ENCODE measurements at places on chromosomes 16 and 17. TPM values are rescaled to one million over a fixed set of nuclear protein-coding genes. Genes with fewer than 3 reads are reported as not detected.

The CMTM2 gene
- 0.83 TPM for total RNA-seq

The TMEM92 gene
- total RNA-seq: not detected

The ABHD15 gene
- 18.5 TPM for total RNA-seq

The ANKFN1 gene
- total RNA-seq: not detected

The CA5A gene
- total RNA-seq: not detected

DNA sequence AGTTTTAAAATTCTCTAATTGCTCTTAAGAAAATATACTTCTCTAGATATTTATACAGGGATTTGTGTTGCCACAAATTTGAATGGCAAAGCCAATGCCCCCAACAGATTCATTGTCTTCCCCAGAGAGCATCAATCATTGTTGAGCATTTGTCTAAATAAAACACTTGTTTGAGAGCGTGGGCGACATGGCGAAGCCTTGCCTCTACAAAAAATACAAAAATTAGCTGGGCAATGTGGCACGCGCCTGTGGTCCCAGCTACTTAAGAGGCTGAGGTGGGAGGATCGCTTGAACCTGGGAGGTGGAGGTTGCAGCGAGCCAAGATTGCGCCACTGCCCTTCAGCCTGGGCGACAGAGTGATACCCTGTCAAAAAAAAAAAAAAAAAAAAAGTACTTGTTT is 13.4 kb upstream of the SRSF1 start:
- H3K36me3 ChIP-seq: no peaks in the 10 kb centered on the region
- H3K27me3 ChIP-seq: peaks cover 14% of the 10 kb centered on the region
- H3K4me3 ChIP-seq: no peak overlapping the region

DNA sequence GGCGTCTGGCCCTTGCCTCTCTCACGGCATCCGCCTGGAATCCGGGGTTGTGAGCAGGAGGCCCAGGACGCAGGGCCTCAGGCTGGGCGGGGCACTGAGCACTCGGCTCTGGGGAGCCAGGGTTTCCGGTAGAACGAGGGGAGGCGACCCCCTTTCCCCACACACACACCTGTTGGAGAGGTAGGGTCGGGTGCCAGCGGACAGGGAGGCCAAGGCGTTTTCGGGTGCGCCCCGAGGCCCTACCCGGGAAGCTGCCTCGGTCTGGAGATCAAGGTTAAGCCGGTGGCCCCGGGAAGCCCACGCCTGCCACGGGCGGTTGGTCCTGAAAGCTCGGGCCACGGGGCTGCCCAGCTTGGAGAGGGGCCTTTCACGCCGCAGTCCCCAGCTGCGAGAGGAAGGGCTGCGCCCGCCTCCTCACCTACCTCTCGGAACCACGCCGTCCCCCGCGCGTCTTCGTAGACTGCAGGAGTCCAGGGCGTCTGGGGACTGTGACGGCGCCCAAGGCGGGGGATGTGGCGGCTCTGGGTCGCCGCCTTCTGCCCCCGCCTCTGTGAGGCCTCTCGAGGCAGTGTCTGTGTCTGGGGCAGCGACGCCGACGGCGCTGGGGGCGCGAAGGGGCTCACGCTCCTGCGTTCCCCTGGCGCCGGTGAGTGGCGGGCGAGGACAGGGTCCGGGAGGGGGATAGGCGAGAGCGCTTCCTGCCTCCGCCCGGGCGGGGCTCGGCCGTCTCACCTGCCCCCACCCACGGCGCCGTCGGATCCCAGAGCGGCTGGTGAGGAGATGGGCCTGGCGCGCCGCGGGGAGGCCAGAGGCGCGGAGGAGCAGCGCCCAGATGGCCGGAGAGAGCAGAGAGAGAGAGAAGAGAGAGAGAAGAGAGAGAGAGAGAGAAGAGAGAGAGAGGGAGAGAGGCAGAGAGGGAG is 20.3 kb upstream of the HOXB9 start:
- DNase-seq: peak; percentile 31
- peak overlapping the region; percentile 76 for H3K4me3 ChIP-seq
- H3K27me3 ChIP-seq: peaks cover 75% of the 10 kb centered on the region
- H3K36me3 ChIP-seq: no peaks in the 10 kb centered on the region
- H3K27ac ChIP-seq: no peak overlapping the region

GRCh38 chr16:48479955-48480354 is 94.7 kb upstream of the SIAH1 start:
- no peaks in the 10 kb centered on the region for H3K36me3 ChIP-seq
- DNase-seq: no peak
- H3K4me1 ChIP-seq: no peaks in the 10 kb centered on the region
- no peak overlapping the region for H3K27ac ChIP-seq

- DNase-seq: no peak
- no peak overlapping the region for H3K4me3 ChIP-seq
- peaks cover 40% of the 10 kb centered on the region for H3K4me1 ChIP-seq
These were observed 21.0 kb downstream of the PMM2 start for GRCh38 chr16:8818504-8819270.

DNA sequence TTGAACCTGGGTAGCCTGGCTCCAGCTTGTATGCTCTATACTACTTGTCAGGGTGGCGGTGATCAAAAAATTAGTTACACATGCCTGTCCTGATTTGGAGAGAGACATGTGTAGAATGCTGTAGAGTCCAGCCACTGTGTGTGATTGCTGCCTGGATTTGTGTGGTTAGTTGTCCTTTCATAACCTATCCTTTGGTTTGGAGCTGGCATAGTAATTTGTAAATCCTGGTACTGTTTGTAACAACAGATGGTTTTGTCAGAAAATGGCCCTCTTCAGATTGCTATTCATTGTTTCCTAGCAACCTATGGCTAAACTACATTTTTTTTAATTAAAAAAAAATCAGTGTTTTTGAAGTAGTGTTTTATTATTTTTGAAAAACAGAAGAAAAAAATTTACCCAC is 30.5 kb downstream of the ETV4 start:
- no peaks in the 10 kb centered on the region for H3K27me3 ChIP-seq
- DNase-seq: no peak
- no peak overlapping the region for H3K27ac ChIP-seq
- peaks cover 61% of the 10 kb centered on the region for H3K36me3 ChIP-seq
- H3K4me3 ChIP-seq: no peak overlapping the region

- DNase-seq: no peak
- no peak overlapping the region for H3K27ac ChIP-seq
- no peaks in the 10 kb centered on the region for H3K27me3 ChIP-seq
- H3K4me3 ChIP-seq: no peak overlapping the region
- H3K4me1 ChIP-seq: peaks cover 21% of the 10 kb centered on the region
- peaks cover 39% of the 10 kb centered on the region for H3K36me3 ChIP-seq
These were observed 6.1 kb downstream of the DRG2 start for GRCh38 chr17:18093616-18094408.

DNA sequence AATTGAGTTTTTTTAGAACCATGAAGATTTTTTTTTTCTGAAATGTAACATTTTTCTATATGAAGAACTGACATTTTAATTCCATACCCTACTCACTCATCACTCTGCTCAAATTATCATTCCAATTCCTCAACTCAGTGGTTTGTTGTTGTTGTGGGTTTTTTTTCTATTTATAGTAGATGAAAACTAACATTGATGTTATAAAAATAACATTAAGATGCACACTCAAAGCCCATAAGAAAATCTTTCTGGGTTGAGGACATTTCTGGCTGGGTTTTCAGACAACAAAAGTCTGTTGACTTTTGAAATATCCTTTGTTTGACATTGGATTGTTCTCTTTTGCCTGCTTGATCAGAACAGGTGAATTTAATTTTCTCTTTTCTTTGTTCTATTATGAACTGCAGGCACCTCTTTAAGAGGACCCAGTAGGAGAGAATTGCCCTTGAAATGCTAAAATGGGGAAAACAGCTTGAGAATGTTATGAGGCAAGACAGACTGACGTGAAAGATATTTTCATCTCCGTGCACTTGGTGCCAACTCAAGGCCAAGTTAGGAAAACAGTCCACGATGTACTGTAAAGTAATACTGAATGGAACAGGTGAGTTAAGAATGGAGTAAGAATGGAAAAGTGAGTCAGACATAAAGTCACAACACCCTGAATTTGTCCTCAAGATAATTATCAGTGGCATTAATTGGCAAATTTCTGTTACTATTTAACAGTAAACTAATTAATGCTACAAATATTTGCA is 16.1 kb upstream of the ABCA5 start:
- peaks cover 4% of the 10 kb centered on the region for H3K27me3 ChIP-seq
- no peak overlapping the region for H3K27ac ChIP-seq
- H3K4me1 ChIP-seq: no peaks in the 10 kb centered on the region
- H3K36me3 ChIP-seq: no peaks in the 10 kb centered on the region

DNA sequence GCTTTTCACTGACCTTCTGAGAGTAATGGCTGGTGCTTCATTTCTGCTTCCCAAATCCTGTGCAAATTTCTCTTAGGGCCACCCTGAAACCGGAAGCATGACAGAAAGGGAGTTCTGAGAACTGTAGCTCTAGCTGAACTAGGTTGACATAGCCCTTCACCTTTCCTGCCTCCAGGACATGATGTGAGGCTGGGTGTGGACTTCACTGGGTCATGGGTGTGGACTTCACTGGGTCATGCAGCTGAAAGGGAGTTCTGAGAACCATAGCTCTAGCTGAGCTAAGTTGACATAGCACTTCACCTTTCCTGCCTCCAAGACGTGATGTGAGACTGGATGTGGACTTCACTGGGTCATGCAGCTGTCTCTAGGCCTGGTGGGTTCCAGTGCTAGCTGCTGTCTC is 54.3 kb upstream of the NLRP1 start:
- no peak for DNase-seq
- H3K27ac ChIP-seq: no peak overlapping the region
- H3K36me3 ChIP-seq: no peaks in the 10 kb centered on the region
- H3K4me1 ChIP-seq: peaks cover 7% of the 10 kb centered on the region
- H3K27me3 ChIP-seq: peaks cover 27% of the 10 kb centered on the region

- H3K27ac ChIP-seq: no peak overlapping the region
- H3K27me3 ChIP-seq: peaks cover 66% of the 10 kb centered on the region
- H3K4me1 ChIP-seq: peaks cover 14% of the 10 kb centered on the region
- no peaks in the 10 kb centered on the region for H3K36me3 ChIP-seq
These were observed 31.7 kb downstream of the OSBPL7 start for GRCh38 chr17:47789611-47790561.

DNA sequence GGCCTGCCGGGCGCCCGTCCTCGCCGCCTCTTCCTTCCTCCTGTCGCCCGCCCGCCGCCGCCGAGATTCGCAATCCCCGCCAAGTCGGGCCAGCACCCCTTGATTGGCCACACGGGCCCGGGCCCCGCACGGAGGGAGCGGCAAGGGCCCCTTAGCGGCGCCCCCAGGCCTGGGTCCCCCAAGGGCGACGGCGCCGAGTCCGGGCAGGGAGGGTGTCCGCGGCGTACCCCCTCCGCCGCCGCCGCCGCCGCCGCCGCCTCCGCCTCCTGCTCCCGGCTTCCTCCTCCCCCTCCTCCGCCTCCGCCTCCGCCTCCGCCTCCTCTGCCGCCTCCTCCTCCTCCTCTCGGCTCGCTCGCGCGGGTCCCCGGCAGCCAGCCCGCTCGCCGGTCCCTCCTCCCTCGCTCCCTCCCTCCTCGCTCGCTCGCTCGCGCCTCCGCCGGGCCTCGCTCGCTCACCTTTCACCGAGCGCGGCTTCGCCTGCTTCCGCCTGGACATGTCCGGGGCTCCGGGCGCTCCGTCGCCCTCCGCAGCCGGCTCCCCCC is 561 bp downstream of the ZNF423 start:
- H3K27ac ChIP-seq: no peak overlapping the region
- peak; percentile 80 for DNase-seq
- peaks cover 14% of the 10 kb centered on the region for H3K4me1 ChIP-seq
- H3K27me3 ChIP-seq: peaks cover 51% of the 10 kb centered on the region
- H3K36me3 ChIP-seq: no peaks in the 10 kb centered on the region
- H3K4me3 ChIP-seq: peak overlapping the region; percentile 59

DNA sequence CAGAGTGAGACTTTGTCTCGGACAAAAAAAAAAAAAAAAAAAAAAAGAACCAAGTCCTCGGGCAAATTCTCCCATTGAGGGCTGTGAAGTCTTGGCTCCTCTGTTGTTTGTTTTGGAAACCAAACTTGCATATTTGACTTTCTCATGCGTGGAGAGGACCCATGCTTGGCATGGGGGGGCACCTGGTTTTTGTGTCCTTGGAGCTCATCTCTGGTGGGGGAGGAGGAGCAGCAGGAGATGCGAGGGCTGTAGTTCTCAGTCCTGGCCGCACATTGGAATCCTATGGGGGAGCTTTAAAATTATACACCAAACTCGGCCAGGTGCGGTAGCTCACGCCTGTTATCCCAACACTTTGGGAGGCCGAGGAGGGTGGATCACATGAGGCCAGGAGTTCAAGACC is 74.5 kb downstream of the ABCC6 start:
- no peak for DNase-seq
- H3K4me3 ChIP-seq: no peak overlapping the region
- H3K36me3 ChIP-seq: peaks cover 9% of the 10 kb centered on the region
- no peaks in the 10 kb centered on the region for H3K4me1 ChIP-seq

DNA sequence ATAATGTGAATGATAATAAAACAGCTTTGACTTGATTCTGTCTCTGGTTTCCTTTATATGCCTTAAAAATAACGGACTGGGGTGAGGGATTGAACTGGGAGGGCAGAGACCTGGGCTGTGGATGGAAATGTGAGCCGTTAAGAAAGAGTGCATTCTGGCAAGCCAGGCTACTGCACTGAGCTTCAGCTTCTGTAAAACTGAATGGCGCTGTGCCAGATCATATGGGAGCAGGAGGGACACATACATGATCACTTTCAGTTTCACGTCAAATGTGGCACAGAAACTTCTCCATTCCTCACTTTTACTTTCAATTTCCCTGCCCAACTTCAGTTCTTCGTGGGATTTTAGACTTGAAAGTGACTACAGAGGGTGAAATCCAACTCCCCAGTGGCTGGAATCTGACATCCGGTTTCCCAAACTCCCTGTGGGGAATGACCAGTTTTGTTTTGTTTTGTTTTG is 1.1 kb downstream of the MT2A start:
- H3K27me3 ChIP-seq: peaks cover 2% of the 10 kb centered on the region
- H3K4me1 ChIP-seq: peaks cover 49% of the 10 kb centered on the region
- DNase-seq: peak; percentile 67
- no peaks in the 10 kb centered on the region for H3K36me3 ChIP-seq
- H3K4me3 ChIP-seq: peak overlapping the region; percentile 93
- H3K27ac ChIP-seq: peak overlapping the region; percentile 78

GRCh38 chr17:20965492-20965891 is 77.3 kb downstream of the USP22 start:
- no peaks in the 10 kb centered on the region for H3K36me3 ChIP-seq
- no peak overlapping the region for H3K4me3 ChIP-seq
- H3K27me3 ChIP-seq: peaks cover 17% of the 10 kb centered on the region
- no peaks in the 10 kb centered on the region for H3K4me1 ChIP-seq
- DNase-seq: no peak

GRCh38 chr16:48580925-48581500 is 29.0 kb downstream of the N4BP1 start:
- no peaks in the 10 kb centered on the region for H3K27me3 ChIP-seq
- no peak overlapping the region for H3K4me3 ChIP-seq
- DNase-seq: no peak
- H3K4me1 ChIP-seq: peaks cover 35% of the 10 kb centered on the region
- peaks cover 71% of the 10 kb centered on the region for H3K36me3 ChIP-seq

GRCh38 chr16:26733710-26734109 is 333.0 kb upstream of the C16orf82 start:
- no peak overlapping the region for H3K4me3 ChIP-seq
- no peaks in the 10 kb centered on the region for H3K36me3 ChIP-seq
- no peaks in the 10 kb centered on the region for H3K4me1 ChIP-seq
- H3K27ac ChIP-seq: no peak overlapping the region
- H3K27me3 ChIP-seq: peaks cover 3% of the 10 kb centered on the region

All from activated CD4-positive, alpha-beta memory T cell treated with anti-CD3 and anti-CD28 coated beads, Interleukin-2, amount 10 ng/mL, durations not matched to agents 7 days and 5 days (primary cell).